T-helper 1 cell (primary cell): ENCODE measurements at places on chromosomes 4 and X.

DNA sequence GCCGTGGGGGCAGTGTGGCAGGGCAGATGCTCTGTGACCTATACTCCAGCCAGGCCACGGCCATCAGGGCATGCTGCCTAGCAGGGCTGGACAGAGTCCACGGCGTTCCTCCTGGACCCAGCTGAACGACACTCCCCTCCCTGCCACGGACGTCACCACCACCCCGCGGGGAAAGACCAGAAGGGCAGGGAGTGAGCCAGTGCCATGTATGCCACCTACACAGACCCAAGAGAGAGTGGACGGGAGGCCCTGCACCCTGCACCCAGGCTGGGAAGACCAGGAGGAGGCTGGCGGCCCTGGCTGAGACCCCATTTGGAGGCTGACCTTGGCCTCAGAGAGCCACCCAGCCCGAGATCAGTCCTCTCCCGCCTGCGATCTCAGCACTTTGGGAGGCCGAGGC, 101.9 kb downstream of the FAM53A start:
- no peak for DNase-seq

- no peak for DNase-seq
Observed at GRCh38 chrX:24268786-24269185, 45.1 kb downstream of the SUPT20HL2 start.

DNA sequence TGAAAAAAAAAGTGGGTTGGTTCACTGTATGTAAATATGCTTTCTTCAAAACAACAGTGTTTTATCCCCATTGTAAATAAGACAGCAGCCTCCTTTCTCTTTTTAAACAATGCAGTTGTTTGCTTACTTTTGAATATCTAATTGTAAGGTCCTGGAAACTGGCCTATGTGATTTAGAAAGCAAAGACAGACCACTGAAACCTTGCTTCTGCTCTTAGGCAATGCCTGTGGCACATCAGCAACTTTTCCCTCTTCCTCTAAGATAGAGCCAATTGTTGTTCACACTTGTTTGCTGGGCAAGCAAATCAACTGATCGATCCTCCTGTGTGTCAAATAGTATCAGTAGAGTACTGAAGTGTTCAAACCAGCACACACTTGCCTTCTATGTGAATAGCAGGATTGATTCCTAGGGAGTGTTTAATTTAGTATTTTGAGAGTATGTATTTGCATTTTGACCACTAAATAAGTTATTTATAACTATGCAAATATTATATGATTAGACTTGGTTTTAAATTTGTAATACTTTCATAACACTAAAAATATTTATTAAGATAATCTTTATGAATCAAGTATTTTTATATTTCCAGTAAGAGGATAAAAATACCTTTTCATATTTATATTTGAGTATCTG, 55.4 kb upstream of the GRPR start:
- no peak for DNase-seq

GRCh38 chrX:103483720-103484119, 35.6 kb downstream of the RAB40A start:
- no peak for DNase-seq

DNA sequence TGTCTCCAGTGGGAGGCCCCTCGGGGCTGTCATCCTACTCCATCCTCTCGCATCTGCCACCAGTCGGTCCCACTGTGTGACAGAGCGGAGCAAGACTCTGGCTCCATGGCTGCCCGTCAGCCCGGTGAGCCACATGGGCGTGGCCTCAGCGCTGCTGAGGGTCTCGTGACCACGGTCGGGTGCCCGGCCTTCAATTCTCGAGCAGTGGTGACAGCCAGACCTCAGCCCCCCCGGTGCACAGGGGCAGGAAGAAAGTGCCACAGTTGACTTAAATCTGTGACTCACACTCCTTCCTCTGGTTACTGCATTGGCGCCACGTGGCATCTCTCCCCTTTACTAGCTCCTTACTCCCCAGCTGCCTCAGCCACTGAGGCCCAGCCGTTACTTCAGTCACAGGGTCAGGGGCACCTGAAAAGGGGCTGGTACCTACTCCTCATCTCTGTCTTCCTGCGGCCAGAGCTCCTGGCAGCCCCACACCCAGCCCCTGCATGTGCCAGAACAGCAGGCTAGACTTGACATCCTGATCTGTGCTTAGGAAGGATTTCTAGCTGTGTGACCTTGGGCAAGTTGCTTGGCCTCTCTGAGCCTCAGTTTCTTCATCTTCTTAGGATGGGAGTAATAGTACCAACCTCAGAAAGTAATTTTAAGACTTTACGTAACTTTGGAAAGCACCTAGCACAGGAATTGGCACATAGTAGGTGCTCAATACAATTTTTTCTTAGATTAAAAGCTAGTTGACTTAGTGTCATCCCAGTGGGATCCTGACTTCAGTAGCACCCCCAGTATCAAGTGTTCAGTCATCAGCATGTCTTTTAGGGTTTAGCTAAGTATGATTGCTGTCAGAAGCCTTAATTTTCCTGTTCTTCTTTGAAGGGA, 66.1 kb downstream of the TNIP2 start:
- DNase-seq = no peak

DNA sequence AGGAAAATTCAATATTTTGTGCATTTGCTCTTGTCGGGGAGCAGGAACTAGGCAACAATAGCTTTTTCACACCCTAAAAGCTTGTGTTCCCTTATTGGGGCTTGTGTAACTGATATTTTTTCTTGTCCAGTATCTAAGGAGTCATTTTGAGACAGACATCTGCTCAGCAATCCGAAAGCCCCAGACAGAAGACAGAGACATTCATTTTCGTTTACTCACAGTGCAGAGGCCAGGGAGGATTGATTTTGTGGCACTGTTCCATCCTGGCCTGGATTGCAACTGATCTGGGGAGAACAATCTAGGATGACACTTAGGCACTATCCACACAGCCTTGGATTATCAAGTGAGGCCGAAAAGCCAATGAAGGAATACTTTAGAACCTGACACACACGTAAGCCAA, 27.4 kb upstream of the PLAC1 start:
- DNase-seq = no peak

- no peak for DNase-seq
Observed at GRCh38 chr4:125317525-125317877, 2.7 kb downstream of the FAT4 start.

DNA sequence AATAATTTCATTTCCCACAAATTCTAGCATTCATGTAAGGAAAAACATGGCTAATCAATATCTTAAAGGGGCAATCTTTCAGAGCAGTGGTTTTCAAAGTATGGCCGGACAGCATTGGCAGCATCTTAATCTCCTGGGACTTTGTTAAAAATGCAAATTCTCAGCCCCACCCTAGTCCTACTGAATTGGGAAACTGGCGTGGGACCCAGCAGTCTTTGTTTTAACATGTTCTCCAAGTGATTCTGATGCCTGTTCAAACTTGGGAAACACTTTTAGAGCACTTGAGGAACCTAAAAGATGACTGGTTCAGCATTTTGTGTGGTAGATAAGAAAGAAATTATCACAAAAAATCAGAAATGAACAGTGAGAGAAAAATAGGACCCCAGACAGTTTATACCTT, 65.7 kb downstream of the ZFX start:
- no peak for DNase-seq
